ENCODE measurements at places on chromosomes 12 and 14. TPM values are rescaled to one million over a fixed set of nuclear protein-coding genes. Genes with fewer than 3 reads are reported as not detected.

DNA sequence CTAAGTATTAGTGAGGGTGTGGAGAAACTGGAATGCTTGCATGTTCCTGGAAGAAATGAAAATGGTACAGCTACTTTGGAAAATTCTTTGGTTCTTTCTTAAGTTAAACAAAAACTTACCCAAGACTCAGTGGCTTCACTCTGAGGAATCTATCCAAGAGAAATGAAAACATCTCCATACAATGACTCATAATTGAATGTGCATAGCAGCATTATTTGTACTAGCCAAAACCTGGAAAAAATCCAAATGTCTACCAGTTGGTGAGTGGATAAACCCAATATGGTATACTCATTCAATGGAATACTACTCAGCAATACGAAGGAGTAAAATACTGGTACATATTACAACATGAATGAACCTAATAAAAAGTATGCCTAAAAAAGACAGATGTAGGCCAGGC lies 18.0 kb upstream of the CRACR2A start:
- no peak overlapping the region for H3K4me3 ChIP-seq
- H3K27ac ChIP-seq = no peak overlapping the region
- no peak for DNase-seq
- H3K27me3 ChIP-seq = no peaks in the 10 kb centered on the region
- H3K4me1 ChIP-seq = no peaks in the 10 kb centered on the region
- H3K36me3 ChIP-seq = no peaks in the 10 kb centered on the region

DNA sequence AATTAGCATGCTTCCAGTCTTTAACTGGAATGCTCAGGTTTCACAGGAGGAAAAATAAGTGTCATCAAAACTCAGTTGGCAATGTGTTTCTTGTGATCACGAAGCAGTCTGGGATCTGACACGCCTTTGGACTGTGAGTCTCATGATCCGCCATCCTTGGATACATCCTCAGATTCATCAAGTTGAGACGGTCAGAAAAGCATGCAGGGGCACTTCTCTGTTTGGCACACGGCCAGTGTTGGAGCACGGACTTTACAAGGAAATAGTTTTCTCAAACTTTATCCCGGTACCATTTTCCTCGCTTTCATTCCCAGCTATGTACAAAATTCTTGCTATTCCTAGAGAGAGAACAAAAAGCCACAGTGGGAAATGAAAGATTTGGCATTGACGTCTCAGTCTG lies 88.4 kb upstream of the PARP11 start:
- H3K27ac ChIP-seq = no peak overlapping the region
- no peaks in the 10 kb centered on the region for H3K27me3 ChIP-seq
- peaks cover 4% of the 10 kb centered on the region for H3K4me1 ChIP-seq
- no peaks in the 10 kb centered on the region for H3K36me3 ChIP-seq

- H3K27me3 ChIP-seq = peaks cover 31% of the 10 kb centered on the region
- no peak overlapping the region for H3K27ac ChIP-seq
- no peaks in the 10 kb centered on the region for H3K36me3 ChIP-seq
These were observed 128.8 kb downstream of the NDUFA12 start for GRCh38 chr12:94874518-94875302.

GRCh38 chr12:12523229-12523628 lies 39.4 kb downstream of the DUSP16 start:
- no peaks in the 10 kb centered on the region for H3K27me3 ChIP-seq
- H3K27ac ChIP-seq = no peak overlapping the region
- H3K4me3 ChIP-seq = no peak overlapping the region
- no peak for DNase-seq
- no peaks in the 10 kb centered on the region for H3K36me3 ChIP-seq
- H3K4me1 ChIP-seq = peaks cover 4% of the 10 kb centered on the region

DNA sequence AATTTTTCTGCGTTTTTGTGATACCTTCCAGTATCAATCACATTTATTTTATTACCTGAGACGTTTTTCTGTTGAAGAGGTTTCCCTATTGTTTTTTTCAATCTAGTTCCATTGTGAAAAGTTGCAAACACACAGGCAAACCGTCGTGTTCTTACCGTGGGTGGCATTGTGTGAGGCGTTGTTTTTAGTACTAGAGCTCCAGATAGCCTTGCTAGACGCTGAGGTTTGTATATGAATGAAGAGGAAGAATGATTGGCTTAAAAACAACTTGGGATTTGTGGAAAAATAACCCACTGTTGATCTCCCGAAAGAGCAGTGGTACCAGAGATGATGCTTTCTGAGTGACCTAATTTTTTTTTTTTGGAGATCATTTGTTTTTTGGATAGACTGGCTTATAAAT lies 1.0 kb downstream of the SOCS4 start:
- no peaks in the 10 kb centered on the region for H3K4me1 ChIP-seq
- peak; percentile 37 for DNase-seq
- no peaks in the 10 kb centered on the region for H3K27me3 ChIP-seq
- peak overlapping the region; percentile 89 for H3K4me3 ChIP-seq

DNA sequence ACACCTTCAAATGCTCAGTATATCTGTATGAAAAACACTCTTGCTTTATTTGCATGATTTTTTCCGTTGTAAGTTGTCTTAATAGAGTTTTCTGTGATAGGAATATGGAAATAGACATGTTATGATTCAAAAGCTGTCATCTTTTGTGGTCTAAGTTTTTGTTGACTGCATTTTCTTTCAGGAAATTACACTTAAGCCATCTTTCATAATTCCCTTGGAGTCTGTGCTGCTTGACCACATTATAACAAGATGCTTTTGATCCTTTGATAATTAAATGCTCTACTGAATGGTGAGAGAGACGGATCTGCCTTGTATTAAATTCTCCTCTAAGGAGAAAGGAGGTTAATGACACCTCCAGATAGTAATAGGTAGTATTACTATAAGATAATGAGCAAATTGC lies 272.8 kb upstream of the DAAM1 start:
- H3K4me3 ChIP-seq = no peak overlapping the region
- DNase-seq = peak; percentile 40
- no peak overlapping the region for H3K27ac ChIP-seq
- no peaks in the 10 kb centered on the region for H3K27me3 ChIP-seq
- peaks cover 4% of the 10 kb centered on the region for H3K4me1 ChIP-seq

GRCh38 chr12:3328081-3328480 lies 162.9 kb upstream of the PRMT8 start:
- H3K36me3 ChIP-seq = peaks cover under 1% of the 10 kb centered on the region
- no peak for DNase-seq
- H3K27me3 ChIP-seq = no peaks in the 10 kb centered on the region
- H3K4me1 ChIP-seq = peaks cover 4% of the 10 kb centered on the region
- H3K4me3 ChIP-seq = no peak overlapping the region

GRCh38 chr14:71591231-71591630 lies 341.0 kb upstream of the RGS6 start:
- no peak overlapping the region for H3K27ac ChIP-seq
- H3K27me3 ChIP-seq = no peaks in the 10 kb centered on the region
- peaks cover 3% of the 10 kb centered on the region for H3K4me1 ChIP-seq
- no peak for DNase-seq

DNA sequence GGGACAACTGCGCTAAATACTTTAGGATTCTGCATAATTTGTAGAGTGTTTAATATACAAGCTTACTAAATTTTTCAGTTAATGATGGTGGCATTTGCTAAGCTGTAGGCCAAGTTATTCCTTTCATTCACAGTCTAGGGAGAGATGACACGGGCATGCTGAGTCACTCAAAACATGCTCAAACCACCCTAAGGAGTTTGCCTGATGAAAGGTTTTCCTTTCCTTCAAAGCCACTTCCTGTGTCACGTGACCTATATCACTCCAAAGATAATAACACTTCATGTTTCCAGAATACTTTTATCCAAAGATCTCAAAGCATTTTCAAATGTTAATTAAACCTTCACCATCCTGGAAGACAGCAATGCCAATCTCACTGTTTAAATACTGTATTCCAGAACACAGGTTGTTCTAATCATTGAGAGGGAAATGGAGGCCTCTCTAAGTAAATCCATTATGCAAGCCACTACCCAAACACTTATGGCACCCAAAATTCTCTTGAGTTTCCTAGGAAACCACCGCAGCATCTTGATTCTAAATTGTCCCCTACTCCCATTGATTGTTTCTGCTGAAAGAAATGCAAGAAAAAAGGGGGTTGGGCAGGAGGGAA lies 207.0 kb upstream of the CDKN3 start:
- H3K27ac ChIP-seq = no peak overlapping the region
- H3K36me3 ChIP-seq = no peaks in the 10 kb centered on the region
- H3K27me3 ChIP-seq = no peaks in the 10 kb centered on the region

DNA sequence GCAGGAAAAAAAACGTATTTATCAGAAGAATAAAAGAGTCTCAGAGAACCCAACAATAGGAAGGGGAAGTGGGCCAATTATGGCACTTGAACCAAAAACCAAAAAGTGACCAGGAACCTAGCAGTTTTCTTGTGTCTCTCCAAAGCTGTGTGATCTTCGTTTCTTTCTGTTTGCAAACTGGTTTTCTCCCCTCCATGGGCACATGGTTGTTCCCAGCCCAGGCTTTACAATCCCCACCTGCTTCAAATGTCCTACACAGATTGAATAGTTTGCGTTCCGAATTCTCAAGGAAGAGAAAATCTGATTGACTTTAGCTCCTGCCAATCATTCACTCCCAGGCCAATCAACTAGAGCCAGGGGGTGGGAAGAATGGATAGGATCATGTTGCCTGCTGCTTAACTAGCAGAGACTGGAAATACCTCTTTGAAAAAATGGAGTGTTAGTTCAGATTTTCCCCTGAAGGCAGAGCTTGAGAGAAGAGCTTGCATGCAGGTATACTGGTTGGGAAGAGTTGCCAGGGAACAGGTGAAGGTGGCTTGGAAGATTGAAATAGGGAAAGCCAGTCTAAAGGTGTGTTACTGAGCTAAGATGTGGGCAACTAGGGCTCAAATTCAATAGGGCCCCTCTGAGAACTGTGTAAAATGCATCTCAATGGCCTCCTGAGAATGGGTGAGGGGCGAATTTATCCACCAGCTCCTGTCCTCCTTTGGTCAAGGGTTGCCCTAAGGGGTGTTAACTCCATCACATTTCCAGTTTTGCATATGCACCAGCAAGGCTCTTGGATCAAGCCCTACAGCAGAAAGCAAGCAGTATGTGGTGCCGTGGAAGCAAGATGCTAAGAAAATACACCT lies 106.4 kb upstream of the SRRM4 start:
- H3K27me3 ChIP-seq = no peaks in the 10 kb centered on the region
- no peak for DNase-seq
- H3K4me1 ChIP-seq = no peaks in the 10 kb centered on the region
- H3K27ac ChIP-seq = no peak overlapping the region
- no peaks in the 10 kb centered on the region for H3K36me3 ChIP-seq
- H3K4me3 ChIP-seq = no peak overlapping the region

DNA sequence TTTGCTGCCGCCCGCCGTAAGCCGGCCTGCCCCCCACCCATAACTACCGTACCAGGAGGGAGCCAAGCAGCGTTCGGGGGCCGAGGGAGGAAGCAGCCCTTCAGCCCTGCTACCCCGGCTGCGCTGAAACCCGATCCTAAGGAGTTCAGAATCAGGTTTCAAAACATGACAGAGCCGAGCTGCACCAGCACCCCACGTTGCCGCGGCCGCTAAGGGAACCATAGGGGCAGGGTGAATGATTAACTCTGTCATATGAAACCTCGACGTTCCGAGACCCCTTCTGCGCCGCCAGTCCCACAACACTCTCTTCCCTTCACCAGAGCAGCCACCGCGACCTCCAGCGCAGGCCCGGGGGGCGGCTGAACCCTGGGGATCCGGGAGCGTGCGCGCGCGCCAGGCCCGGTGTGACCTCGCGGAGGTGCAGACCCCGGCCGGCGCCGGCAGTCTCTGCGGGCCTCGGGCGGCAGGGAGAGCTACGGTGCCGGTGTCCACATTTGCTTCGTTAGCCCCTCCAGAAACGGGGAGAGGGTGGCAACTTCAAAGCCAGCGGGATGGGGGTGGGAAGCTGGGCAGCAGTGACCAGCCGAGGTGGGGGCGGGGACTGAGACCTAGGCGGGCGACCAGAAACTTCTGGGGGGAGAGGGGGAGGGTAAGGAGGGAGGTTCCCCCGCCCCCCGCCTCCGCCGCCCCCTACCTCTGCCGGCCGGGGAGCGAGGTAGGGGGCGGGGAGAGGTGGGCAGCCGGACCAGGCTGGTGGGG lies 1.6 kb downstream of the SIX4 start:
- peaks cover 31% of the 10 kb centered on the region for H3K4me1 ChIP-seq
- no peak overlapping the region for H3K27ac ChIP-seq
- peak overlapping the region; percentile 71 for H3K4me3 ChIP-seq
- no peak for DNase-seq

- no peak overlapping the region for H3K27ac ChIP-seq
- no peaks in the 10 kb centered on the region for H3K4me1 ChIP-seq
- H3K4me3 ChIP-seq = no peak overlapping the region
These were observed 27.7 kb upstream of the CMA1 start for GRCh38 chr14:24535737-24536136.

DNA sequence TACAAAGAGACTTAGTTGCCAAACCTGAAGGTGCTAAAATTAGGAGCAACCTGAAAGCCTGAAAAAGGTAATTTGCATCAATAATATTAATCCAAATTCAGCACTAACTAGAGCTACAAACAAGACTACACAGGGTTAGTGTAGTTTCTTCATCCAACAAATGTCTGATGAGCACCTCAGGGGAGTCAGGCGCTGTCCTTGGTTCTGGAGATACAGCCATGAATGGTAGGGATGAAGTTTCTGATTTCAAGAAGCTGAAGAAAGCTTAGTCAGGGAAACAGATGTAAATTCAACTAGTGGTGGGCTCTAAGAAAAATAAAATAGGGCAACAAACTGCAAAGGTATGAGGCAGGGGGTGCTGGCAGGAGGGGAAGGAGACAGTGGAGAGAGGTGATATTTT lies 266.3 kb downstream of the GLT1D1 start:
- H3K4me3 ChIP-seq = no peak overlapping the region
- H3K4me1 ChIP-seq = no peaks in the 10 kb centered on the region
- no peaks in the 10 kb centered on the region for H3K27me3 ChIP-seq
- no peak overlapping the region for H3K27ac ChIP-seq
- no peak for DNase-seq
- H3K36me3 ChIP-seq = no peaks in the 10 kb centered on the region

DNA sequence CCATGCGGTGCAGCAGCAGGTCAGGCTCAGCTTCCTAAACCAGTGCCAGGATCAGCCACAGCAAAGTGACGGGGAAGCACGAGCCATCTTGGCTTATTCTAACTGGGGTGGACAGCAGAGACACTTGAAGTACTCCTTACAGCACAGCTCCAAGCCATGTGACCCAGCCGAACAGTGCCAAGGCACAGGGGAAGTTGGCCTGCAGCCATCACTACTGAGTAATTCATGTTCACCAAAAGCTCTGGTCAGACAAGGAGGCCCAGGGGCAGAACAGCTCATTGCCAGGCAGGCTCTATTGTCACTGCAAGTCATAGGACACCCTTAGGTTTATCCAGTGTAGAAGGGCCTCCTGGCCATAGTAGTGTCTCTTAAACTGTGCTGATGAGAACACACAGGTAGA lies 23.4 kb upstream of the SLC35F4 start:
- no peaks in the 10 kb centered on the region for H3K27me3 ChIP-seq
- no peaks in the 10 kb centered on the region for H3K4me1 ChIP-seq
- H3K36me3 ChIP-seq = no peaks in the 10 kb centered on the region
- H3K4me3 ChIP-seq = no peak overlapping the region

GRCh38 chr14:36588119-36588518 lies 5.7 kb upstream of the NKX2-8 start:
- peaks cover 12% of the 10 kb centered on the region for H3K4me1 ChIP-seq
- no peaks in the 10 kb centered on the region for H3K36me3 ChIP-seq
- H3K4me3 ChIP-seq = no peak overlapping the region
- H3K27ac ChIP-seq = no peak overlapping the region
- peaks cover 86% of the 10 kb centered on the region for H3K27me3 ChIP-seq

The PNN gene
- total RNA-seq = 46.3 TPM

The CACNA1C gene
- total RNA-seq = 14.8 TPM

The REP15 gene
- total RNA-seq = 6.9 TPM

All from spinal cord (tissue), 10 donors.